HTR-8/SVneo (cell line): ENCODE measurements at places on chromosomes 12 and 14.
A peak's percentile ranks its signal among the peaks of the same experiment; 100 is the strongest.

- DNase-seq = no peak
Observed at GRCh38 chr12:80582431-80582830, 125.0 kb upstream of the MYF6 start.

DNA sequence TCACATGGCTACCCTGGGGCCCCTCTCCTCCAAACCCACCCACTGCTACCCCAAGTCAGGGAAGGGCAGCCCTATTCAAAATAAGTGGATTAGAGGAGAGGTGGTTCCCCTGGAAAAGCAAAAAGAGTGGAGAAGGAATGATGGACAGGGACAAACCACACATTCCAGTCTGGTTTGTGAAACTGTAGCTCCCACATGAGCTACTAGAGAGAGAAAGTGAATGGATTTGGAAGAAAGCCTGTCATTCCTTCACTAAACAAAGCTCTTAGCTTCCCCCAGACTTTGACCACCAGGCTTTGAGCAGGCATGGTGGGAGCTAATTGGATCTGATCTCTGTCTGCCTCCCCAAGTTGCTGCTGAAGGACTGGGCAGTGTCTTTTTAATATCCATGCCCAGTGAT, 28.0 kb downstream of the CCDC63 start:
- DNase-seq = no peak

- peak; percentile 34 for DNase-seq
Observed at GRCh38 chr12:19440019-19440858, 947 bp downstream of the AEBP2 start.

GRCh38 chr12:68673788-68674187, 13.0 kb upstream of the NUP107 start:
- no peak for DNase-seq

DNA sequence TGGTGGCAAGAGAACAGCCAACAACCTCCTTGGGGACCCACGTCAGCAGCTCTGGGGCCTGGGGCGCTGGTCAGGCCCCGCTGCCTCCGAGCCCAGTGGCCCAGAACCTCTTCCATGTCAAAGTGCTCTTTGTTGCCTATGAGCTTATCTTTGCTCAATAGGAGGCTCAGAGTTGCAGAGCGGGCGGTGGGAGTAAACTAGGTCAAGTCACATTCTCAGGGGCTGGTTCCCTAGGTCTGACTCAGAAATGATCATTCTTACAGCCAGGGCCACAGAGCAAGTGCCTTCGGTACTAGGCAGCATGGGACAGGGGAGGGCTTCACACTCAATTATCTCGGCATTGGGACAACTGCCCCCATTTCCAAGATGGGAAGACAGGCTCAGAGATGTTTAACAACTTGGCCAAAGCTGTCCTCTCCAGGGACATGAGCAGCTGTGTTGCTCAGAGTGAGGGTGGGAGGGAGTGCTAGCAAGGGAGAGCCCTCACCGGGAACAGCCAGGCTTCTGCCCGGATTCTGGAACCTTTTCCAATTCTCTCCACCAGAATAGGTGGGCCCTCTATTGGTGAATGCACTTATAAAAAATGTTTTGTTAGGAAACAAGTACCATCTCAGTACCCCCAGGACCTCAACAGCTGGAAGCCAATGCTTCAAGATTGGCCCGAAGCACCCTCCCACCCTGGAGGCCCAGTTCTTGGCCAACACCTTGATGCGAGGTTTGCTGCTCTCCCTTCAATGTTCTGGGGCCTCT, 11.9 kb downstream of the SLC25A29 start:
- no peak for DNase-seq

- peak; percentile 31 for DNase-seq
Observed at GRCh38 chr12:12890543-12891079, 751 bp upstream of the GPRC5A start.

DNA sequence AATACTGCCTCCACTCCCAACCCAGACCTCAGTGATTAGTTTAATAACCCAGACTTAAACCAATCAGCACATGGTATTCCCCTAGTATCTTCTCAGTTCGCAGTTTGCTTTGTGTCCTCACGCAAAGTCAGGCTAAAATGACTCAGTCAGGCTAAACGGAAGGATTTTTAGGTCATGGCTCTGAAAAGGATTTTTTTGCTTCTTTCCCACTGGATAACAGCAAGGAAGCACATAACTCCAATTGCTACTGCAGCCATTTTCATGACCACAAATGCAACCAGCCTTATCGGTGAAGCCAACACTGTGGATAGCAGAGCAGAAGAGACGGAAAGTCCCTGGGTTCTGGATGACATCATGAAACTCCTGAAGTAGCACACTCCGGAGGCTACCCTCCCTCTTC, 67.7 kb downstream of the ZC3H14 start:
- no peak for DNase-seq

DNA sequence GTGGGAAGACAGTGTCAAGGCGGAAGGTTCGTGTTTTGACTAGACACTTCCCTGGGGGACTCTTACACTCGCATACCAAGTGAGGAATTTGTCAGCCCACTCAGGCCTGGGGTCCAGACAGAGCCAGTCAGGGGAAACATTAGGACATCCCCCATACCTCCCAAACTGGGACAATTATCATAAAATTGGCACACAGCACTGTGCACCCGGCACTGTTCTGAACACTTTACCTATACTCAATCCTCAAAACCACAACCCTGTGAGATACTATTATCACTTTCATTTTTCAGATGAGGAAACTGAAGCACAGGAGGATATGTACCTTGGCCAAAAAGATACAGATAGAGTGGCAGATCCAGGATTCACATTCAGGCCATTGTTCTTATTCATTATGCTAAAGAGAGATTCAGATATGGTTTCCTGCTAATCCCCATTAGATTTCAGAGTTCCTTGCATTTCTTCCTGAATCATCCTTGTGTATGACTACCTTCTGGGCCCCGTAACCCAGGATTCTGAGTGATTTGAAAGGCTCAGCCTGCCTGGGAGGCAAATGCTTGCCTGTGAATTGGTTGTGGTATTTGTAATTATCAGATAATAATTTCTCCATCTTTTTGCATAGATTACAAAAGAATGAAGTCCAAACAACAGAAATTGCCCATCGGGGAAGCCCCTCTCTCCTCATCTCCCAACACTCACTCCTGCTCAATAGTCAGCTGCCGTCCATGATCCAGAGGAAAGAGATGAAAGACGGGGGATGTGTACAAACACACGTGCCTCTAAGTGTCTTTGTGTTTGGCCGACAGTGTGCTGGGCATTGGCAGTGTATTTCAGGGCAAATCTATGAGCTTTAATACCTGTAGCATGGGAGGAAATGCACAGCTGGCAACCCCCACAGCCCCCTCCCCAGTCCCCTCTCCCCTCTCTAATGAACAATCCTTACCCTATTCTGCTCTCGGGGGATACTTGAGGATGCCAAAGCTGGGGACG, 4.6 kb downstream of the TAC3 start:
- no peak for DNase-seq

DNA sequence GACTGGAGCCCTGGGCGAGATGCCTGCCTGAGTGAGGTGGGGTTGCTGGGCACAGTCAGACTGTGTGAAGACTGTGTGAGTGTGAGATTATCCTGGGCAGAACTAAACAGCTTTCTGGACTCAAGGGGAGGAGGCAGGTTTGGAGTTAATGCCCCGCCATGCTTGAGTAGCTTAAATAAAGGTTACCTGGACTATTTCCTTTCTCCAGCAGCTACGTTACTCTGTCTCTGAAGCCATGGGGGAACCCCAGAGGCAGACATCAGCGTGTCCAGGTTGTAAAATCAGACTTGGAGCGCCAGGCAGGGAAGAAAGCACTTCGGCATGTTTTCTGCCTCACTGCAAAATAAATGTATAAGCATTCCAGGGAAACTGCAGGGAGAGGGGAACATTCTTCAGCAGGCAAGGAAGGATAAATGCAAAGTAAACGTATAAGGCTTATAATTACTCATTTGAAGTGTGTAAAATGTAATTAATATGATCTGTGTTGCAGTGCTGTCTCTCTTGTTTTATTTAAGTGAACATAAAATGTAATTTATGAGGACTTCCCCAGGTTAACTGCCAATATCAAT, 129.7 kb downstream of the CHST11 start:
- DNase-seq = no peak

DNA sequence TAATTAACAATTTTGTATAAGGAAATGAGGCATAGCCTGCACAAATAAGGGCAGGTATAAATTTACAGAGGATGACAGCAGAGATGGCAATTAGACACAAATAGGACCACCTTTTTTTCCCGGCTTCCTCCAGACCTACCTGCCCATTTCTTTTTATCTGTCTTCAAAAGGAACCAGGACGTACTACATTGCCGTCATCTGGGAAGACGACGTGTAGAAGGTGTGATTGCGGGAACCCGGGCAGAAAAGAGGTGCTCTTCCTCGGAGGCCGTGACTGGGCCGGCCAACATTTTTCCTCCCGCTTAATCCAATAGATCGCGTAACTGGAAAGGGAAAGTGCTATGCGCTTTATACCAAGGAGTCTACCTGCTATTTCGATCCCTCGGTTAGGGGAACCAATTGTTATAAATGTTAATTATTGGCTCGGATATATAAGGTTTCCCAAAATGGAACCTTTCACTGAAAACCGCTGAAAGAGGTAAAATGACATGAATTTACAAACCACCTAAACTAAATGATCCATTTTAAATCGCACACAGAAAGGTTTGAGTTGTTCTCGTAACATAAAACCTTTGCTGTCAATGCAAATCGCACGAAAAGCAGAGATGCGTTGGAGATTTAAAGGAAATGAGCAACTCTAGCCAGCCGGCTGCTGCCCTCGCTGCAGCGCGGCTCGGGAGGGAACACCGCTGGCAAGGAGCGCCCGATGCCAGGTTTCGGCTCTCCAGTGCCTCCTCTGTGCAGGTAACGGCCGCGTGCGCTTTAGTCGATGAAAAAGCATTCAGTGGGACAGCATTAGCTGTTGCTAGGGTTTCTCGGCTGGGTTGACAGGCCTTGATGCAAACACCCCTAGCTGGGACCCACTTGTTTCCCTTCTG, 2.8 kb upstream of the SIX1 start:
- no peak for DNase-seq

DNA sequence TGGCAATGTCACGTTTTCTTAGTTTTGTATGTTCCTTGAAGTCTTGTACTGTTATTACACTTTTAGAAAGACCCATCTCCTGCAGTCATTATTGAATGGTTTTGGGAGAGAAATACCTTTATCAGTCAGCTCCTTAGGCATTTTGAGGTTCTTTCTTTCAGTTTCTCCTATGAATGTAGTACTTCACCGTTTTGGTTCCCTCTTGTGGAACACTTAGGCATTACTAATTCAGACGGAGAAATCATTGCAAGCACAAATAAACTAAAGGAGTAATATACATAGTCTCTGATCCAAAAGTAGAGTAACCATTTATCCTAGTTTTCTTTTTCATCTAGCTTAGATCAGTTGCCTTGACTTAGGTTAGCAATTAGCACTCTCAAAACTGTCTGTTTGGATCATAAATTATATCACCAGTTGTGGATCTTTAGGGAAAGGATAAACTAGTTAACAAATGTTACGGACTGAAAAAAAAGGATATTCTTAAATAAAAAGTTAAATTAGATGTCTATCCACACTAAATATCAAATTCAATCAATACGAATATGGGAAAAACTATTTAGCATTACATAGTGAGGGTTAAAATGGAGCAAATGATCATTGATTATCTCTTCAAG, 1538.3 kb upstream of the SEL1L start:
- DNase-seq = peak; percentile 2

- DNase-seq = no peak
Observed at GRCh38 chr12:95880895-95881294, 22.1 kb downstream of the SNRPF start.

DNA sequence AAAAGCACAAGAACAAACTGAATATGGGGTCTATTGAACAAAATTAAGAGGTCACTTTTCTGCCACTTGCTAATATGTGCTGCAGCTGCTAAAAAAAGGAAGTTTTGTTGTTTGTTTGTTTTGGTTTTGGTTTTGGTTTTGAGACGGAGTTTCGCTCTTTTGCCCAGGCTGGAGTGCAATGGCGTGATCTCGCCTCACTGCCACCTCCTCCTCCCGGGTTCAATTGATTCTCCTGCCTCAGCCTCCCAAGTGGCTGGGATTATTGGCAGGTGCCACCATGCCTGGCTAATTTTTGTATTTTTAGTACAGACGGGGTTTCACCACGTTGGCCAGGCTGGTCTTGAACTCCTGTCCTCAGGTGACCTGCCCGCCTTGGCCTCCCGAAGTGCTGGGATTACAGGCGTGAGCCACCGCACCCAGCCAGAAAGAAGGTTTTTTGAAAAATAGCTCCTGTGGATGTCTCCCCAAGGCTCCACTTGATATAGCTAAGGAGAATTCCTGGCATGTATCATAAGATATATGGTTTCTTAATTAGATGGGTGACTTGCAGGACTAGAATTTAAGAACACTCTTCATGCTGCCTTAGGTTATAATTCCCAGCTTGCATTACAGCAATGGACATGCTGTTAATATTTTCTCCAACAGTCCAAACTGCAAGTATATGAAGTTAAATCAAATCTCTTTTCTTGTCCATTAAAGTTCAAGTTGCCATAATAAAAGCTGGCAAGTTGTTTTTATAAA, 237.6 kb upstream of the AMIGO2 start:
- DNase-seq = no peak

DNA sequence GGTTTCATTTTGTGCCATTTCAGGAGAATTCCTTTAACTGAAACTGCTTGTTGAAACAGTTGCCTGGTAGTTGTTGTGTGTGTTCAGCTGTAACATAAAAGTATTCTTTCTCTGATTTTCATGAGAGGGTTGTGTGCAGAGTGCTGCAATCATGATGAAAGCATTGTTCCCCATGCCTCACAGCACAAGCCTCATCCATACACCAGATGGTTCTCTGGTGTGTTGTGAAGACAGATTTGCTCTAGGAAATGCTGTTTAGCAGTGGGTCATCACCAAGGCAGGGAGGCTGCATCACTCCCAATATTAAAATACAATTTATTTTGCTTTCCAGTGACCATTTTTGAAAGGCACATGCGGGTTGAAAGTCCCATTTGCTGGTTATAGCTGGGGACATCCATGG, 404.4 kb downstream of the AACS start:
- DNase-seq = no peak

GRCh38 chr12:45730348-45731189, 1.1 kb downstream of the ARID2 start:
- peak; percentile 33 for DNase-seq

DNA sequence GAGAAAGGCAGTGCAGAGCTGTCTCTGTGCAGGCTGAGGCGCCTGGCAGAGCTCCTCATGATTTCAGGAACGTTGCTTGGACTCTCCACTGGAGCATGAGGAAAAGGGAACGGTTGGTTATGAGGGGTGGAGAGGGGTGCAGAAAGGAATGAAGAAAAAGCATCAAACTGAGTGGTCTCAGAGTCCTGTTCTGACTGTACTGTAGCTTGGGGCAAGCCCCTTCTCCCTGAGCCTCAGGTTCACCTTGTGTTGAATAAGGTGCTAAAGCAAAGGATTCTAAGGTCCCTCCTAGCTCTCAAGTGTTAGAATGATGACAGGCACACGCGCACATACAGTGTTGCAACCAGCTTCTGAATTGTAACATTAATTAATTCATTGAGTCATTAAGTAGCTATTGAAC, 125.2 kb upstream of the PARP11 start:
- no peak for DNase-seq

DNA sequence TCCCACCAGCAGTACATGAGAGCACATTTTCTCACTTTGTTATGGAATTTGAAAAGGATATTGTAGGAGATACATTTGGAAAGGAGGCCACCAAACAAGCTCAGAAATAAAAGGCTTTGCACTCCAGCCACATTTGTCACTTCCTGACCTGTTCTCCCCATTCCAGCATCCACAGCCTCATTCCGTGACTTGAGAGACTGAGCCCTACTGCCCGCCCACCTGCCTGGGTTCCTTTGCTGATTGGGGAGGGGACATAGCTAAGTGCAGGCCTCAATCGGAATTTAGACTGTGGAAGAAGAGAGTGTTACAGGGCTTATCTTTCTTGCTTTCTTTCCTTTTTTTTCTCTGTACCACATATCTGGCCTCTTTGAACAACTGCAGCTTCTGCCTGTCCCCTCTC, 735.4 kb upstream of the TMEM132C start:
- no peak for DNase-seq

- no peak for DNase-seq
Observed at GRCh38 chr12:96454396-96454795, 35.0 kb upstream of the CFAP54 start.
